Naive thymus-derived CD4-positive, alpha-beta T cell (primary cell): ENCODE measurements at places on chromosomes 7 and 10. TPM values are rescaled to one million over a fixed set of nuclear protein-coding genes. Genes with fewer than 3 reads are reported as not detected.
A peak's percentile ranks its signal among the peaks of the same experiment; 100 is the strongest.

DNA sequence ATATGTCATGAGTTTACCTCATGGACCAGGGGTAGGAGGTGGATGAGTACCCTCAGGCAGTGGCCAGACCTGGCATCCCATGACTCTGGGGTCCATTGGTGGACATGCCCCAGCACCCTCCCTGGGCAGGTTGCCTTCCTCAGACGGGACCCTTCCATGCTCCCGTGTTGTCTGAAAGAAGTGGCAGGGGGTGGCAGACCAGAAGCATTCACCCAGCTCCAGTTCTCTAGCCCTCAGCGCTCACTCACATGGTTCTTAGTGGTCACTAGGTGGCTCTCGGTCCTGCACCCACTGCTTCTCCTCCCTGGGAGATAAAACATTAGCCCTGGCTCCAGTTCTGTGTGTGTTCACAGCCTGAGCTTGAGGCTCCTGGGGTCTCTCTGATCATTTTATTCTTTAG, 6.0 kb downstream of the RBP3 start:
- H3K4me1 ChIP-seq = no peaks in the 10 kb centered on the region
- no peak overlapping the region for H3K4me3 ChIP-seq

DNA sequence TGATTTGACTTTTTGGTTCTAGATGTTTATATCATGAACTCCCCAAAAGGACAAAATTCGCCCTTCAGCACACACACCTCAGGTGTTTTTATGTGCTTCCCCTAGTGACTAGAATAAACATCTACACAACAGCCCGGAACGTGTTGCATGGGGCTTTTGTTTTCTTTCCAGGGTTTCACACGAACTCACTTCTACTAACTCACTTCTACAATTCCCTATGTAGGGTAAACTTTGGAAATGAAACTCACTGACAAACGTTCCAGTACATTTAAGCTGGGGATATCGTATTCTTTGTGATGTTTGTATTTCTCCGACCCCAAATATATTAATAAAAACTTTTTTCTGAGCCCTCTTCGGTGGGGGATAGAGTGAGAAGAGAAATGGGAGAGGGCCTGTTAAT, 1.4 kb downstream of the TRA2A start:
- H3K27me3 ChIP-seq = no peaks in the 10 kb centered on the region
- peak overlapping the region; percentile 80 for H3K4me3 ChIP-seq
- H3K36me3 ChIP-seq = no peaks in the 10 kb centered on the region
- H3K27ac ChIP-seq = peak overlapping the region; percentile 93

Gene CFAP46
- total RNA-seq = not detected

- no peaks in the 10 kb centered on the region for H3K4me1 ChIP-seq
- no peak overlapping the region for H3K4me3 ChIP-seq
- H3K27ac ChIP-seq = no peak overlapping the region
- H3K36me3 ChIP-seq = no peaks in the 10 kb centered on the region
Measured at GRCh38 chr7:71206184-71206583, 74.2 kb downstream of the GALNT17 start.

Gene LIPN
- not detected for total RNA-seq

Gene IFIT1B
- not detected for total RNA-seq

Gene TECPR1
- total RNA-seq = 75.5 and 82.4 TPM in 2 replicates
